ENCODE measurements at places on chromosomes 12 and 14.

GRCh38 chr14:61972711-61973110 lies 210.5 kb downstream of the SNAPC1 start:
- no peak for DNase-seq

DNA sequence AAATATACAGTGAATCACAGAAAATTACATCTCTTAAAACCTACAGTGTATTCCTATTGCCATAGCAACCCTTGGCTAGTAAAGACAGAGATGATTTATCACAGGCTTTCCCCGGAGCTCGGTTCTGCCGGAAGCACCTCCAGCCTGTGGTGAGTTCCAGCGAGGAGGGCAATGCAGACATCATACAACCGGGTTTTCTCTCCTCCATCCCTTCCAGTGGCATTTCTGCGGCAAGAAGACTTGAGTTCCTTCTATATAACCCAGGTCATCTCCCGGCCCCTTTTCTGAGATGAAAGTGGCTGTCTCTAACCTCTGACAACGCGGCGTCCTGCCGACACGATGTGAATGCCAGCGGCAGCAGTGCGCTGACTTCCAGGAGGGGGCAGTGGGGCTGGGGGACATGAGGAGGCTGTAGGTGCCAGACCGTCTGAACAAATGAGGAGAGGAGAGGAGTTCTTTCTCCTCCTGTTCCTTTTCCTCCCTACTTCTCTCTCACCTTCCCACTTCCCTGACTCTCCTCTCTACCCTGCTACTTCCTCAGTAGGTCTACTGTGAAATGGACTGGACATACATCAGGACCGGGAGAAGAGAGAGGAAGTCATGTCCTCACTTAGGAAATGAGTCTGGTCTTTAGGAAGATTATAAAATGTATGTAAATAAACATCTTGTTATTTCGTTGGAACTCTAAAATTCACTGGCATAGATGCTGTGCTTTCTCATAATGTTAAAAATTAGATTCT lies 68.6 kb upstream of the MAX start:
- no peak for DNase-seq

- peak; percentile 36 for DNase-seq
Observed at GRCh38 chr12:116861320-116861719, 19.9 kb downstream of the HRK start.

- DNase-seq, result no peak
Observed at GRCh38 chr12:116808113-116809105, 70.3 kb downstream of the RNFT2 start.

GRCh38 chr14:100731846-100732765 lies 5.4 kb downstream of the DLK1 start:
- no peak for DNase-seq
